Activated T-cell treated with anti-CD3 and anti-CD28 coated beads for 48 hours (primary cell): ENCODE measurements at places on chromosomes 5 and 9.

DNA sequence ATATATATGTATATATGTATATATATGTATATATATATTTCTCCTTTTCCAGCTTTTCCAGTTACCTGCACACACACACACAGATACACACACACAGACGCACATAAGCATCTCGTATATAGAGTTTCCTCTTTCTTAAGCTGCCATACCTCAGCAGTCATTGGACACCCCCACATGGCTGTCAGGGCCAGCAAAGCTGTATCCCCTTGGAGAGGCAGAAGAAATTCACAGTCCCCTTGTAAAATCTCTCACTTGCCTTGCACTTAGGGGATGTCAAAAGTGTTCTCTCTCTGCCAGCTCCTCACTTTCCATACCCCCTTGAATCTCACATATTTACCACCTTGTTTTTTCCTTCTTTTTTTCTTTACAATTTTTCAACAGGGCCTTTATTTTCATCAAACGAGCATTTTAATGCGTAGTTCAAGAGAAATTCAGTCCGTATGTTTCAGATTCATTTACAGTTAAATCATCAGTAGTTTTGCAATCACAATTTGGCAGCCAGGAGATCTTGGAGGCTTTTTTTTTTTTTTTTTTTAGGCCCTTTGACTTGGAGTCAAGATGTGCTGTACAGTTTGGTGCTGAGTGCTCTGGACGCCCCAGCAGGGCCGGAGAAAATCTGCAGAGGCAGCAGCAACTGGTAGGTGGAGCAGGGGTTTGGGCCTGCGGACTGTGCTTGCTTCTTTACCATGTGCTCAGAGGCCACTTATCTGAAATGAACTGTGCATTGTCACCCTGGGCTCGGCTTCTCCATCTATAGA lies 244.9 kb upstream of the KLF4 start:
- no peak for DNase-seq

DNA sequence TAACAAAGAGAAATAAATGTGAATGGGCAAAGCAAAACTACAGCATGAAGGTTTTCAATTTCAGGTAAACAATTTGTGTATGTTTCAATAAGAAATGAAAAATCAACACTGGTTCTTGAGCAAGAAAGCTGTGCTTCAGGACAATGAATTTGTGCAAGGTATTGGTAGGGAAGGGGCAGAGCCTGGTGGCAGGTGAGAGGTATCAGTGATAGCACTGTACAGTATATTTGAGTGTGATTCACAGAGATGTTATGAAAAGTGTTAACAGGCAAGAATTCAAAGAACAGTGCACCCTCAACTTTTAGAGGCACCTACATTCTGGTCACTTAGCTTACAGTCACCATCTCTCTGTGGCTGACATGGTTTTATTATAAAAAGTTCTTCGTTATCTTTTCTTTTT lies 25.7 kb downstream of the PLPP1 start:
- no peak for DNase-seq

DNA sequence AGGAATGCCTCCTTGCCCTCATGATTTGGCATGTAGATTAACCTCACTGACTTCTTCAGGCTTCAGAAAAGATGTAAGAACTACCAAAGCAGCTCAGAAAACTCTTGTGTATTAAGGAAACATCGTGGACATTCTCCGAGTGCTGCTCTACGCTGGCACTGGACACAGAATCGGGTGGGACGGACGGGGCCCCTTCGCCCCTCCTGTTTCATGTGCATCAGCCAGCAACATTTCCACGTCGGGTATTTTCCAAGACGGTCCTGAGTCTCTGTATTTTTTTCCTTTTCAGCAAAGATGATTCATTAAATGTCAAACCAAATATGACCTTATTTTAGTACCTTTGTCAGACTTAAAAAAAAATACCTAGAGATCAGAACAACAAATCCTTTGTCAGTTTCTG lies 583.6 kb downstream of the CCDC171 start:
- DNase-seq: no peak

GRCh38 chr5:138981131-138981530 lies 106.0 kb upstream of the LRRTM2 start:
- DNase-seq: no peak

- DNase-seq: no peak
Measured at GRCh38 chr5:157198277-157198986, 17.8 kb downstream of the ITK start.

DNA sequence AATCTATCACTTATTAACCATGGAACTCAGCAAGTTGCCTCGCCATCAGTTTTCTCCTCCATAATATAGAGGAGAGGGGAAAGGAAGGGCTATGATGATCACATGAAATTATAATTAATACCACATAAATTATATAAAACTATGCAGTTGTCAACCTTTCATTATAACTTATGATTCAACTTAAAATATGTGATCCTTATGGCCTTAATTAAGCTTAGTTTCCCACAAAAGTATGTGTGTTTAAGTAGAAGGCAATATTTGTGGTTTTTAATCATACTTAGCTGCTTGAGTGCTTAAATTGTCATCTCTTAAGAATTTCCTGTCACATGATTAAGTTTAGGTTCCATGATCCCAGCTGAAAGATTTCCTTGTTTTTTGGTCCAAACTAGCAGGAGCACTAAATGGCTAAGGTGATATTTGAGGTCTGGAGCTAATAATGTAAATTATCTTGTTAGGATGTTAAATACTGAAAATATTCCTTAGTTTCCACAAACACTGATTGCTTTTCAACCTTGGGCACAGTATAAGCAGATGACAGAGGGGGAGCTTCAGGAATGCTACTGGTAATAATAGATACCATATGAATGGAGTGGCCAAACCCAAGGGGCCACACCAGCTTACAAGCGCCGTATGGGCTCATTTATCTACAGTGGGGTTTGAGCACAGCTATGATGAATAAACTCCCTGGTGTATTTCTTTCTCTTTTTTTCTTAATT lies 26.4 kb upstream of the F2R start:
- DNase-seq: no peak

DNA sequence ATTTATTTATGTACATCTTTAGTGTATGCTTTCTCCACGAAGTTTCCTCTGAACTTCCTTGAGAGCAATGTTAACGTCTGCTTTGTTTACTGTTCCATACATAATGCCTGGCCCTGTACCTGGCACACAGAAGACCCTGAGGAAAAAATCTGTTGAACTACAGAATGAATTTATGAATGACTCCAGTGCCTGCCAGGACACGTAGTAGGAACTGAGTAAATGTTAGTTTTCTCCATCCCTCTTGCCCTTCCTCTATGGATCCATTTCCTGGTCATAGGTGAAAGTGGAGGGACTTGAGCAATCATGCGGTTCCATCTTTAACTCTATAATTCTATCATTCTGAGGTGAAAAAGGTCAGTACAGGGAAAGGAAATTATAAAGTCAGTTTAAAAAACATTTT lies 117.7 kb downstream of the MAPKAP1 start:
- DNase-seq: no peak

- no peak for DNase-seq
Measured at GRCh38 chr9:132172185-132172584, 10.3 kb downstream of the NTNG2 start.

DNA sequence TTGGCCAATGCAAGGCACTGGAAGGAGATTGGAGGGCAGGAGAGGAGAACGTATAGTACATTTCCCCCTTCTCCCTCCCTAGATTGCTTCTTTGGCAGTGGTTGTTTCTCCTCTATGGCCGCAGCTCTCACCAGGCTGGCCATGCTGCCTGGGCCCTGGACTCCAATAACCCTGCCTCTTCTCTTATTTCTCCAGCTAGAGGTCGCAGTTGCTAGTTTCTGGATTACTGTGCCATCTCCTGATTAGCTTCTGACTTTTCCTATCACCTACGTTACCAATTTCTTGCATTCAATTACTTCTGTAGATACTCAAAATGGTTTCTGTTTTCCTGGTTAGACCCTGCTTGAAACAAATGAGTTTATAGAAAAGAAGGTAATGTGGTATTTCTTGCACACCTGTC lies 2.4 kb upstream of the MACIR start:
- no peak for DNase-seq

GRCh38 chr9:79895232-79895631 lies 323.5 kb downstream of the TLE4 start:
- no peak for DNase-seq

- no peak for DNase-seq
Measured at GRCh38 chr5:107514305-107514704, 156.4 kb downstream of the EFNA5 start.

GRCh38 chr5:105849701-105850100 lies 1821.0 kb downstream of the EFNA5 start:
- no peak for DNase-seq

DNA sequence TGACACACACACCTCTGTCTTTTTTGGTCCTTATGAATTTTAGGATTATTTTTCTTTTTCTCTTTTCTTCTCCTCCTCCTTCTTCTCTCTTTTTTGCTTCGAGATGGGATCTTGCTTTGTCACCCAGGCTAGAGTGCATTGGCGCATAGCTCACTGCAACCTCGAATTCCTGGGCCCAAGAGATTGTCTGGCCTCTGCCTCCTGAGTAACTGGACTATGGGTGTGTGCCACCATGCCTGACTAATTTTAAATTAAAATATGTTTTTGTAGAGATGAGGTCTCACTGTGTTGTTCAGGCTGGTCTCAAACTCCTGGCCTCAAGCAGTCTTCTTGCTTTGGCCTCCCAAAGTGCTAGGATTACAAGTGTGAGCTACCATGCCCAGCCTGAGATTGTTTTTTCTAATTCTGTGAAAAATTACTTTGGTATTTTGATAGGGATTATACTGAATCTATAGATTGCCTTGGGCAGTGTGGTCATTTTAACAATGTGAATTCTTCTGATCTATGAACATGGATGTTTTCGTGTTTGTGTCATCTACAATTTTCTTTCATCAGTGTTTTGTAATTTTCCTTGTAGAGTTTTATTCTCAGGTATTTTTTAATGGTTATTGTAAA lies 7.7 kb downstream of the AHRR start:
- no peak for DNase-seq

DNA sequence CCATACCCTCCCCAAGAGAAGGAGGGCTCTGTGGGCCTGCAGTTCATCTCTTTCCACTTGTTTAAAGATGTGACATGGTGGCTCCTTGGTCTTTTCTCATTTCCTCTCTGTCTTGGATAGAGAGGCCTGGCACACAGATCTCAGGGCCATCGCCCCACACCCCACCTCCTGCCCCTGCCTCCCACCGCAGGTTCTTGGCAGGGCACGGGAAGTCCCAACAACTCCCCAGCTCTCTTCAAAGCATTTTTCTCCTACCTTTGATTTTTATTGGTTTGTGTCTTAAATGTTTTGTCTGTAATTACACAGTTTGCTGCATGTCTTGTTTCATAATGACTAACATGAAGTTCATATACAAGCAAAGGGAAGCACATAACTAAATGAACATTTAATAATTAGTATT lies 178.5 kb upstream of the MSX2 start:
- no peak for DNase-seq

- DNase-seq: no peak
Measured at GRCh38 chr5:105929858-105930257, 1740.9 kb downstream of the EFNA5 start.

GRCh38 chr5:72293495-72294055 lies 26.5 kb downstream of the MRPS27 start:
- no peak for DNase-seq

DNA sequence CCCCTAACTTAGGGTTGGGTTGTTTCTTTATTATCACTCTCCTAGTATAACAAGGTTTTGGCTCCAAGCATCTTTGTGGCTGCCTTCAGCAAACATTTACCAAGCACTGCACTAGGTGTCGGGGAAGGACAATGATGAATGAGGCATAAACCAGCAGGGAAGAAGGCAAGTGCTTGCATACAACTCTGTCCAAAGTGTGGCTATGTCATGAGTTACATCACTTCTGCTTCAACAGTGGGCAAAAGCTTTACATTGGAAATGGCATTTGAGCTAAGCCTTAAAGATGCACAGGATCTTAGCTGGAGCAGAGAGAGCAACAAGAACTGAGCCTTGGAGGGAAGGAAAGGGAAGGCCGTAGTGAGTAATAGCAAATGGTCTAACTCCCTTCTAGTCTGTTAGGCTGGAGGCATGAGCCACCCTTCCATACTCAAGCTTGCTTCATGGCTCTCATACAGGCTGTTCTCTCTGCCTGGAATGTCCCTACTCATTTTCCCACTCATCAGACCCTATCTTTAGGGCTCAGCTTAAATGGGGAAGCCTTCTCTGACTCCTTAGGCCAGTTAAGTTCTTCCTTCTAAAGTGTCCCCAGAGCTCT lies 121.8 kb downstream of the SEMA6A start:
- no peak for DNase-seq

- no peak for DNase-seq
Measured at GRCh38 chr5:65481171-65481581, 544 bp downstream of the ADAMTS6 start.

DNA sequence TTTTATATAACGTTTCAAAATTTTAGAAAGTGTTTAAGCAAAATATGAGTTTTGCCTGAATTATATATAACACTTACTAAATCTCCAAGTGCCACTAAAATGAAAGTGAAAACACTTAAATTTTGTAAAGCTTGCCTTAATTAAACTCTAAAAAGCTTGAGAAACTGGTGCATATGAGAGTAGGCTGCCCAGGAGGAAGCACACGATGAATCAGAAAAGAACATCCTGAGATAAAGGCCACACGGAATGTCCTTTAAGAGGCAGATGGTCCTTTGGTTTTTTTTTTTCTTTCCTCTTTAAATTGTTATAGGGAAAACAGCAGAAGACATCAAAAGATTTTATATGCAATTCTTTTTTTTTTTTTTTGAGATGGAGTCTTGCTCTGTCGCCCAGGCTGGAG lies 60.3 kb downstream of the HABP4 start:
- no peak for DNase-seq

GRCh38 chr5:177508837-177509236 lies 789 bp downstream of the DOK3 start:
- no peak for DNase-seq

GRCh38 chr5:145450286-145450885 lies 384.8 kb downstream of the PRELID2 start:
- DNase-seq: no peak

- no peak for DNase-seq
Measured at GRCh38 chr5:14081791-14082190, 61.4 kb upstream of the TRIO start.

DNA sequence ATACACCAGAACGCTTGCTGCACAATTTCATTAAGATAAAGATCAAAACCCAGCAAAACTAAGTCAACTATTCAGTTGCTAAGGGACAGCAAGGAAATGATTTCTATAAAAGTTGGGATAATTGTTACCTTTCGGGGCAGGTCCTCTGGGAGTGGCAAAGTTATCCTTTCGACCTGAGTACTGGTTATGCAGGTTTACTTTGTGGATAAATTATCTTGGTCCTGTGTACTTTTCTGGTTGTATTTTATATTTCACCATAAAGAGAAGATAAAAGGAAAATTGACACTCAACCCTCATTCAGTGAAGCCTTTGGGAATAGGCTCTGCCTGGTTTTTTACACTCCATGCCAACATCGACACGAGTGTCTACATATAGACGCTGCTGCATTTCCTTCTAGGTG lies 146.5 kb downstream of the SYK start:
- DNase-seq: no peak

DNA sequence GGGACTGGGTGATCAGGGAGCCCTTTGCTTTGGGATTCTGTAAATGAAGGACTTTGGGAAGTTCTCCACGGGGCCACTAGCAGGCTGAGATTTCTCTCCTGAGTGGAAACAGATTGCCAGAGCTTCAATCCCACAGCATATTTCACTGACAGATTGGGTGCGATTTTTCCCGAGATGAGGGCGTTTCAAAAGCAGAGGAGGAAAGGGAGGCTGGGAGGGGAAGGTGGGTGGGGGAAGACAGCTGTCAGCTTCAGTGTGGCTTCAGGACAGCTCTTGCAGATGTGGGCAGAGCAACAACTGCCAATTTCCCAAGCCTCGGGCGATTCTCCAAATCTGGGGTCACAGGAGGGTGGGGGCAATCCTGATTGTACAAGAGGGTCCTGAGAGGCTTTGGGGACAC lies 258.5 kb upstream of the ADRA1B start:
- no peak for DNase-seq

GRCh38 chr9:30575218-30575617 lies 1809.2 kb upstream of the ACO1 start:
- DNase-seq: no peak
